ENCODE measurements at places on chromosomes 4 and X. TPM values are rescaled to one million over a fixed set of nuclear protein-coding genes. Genes with fewer than 3 reads are reported as not detected.

- peak; percentile 4 for DNase-seq
Measured at GRCh38 chrX:129347291-129347690, 176.0 kb downstream of the SMARCA1 start.

GRCh38 chrX:125132274-125132673 lies 187.4 kb upstream of the TEX13C start:
- DNase-seq, result no peak

GRCh38 chrX:16089086-16089485 lies 34.3 kb upstream of the GRPR start:
- DNase-seq, result no peak

GRCh38 chr4:76194325-76194724 lies 19.3 kb downstream of the SCARB2 start:
- DNase-seq, result no peak

DNA sequence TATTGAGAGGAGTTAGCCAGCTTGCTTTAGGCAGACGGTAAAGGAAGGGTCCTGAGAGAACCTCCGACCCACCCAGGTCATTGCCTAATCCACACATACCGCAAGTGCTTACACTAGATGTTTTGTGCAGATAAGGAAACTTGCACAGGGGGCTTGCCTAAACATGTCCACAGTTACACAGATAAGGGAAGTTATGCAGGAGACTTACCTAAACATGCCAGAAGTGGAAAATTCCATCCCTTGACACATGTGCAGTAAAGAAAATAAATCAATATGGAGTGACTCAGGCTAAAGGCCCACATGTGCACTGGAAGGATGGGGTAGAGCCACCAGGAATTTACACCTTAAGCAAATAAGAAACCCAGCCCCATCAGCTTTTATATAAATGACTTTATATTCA lies 232.8 kb upstream of the HDX start:
- DNase-seq, result no peak

DNA sequence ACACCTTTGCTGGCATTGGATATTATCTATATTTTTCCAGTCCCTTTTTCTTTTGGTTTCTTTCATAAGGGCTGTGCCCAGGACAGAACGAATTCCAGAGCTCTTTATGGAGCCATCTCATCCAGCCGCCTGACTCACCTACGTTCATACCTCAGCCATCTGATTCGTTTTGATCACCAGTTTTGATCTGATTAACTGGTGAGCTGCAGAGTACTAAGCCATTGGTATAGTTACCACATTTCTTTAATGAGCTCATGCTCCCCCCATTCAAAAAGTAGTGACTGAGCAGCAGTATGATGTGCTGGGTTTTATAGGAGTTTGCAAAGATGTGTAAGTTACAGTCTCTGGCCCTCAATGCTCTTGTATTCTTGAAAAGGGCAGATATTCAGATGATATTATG lies 43.0 kb upstream of the CDKN2AIP start:
- no peak for DNase-seq

GPR78 gene
- not detected for total RNA-seq

TMSB15A gene
- 17.0 TPM for total RNA-seq

CCNB3 gene
- total RNA-seq, result 2.9 TPM

PPP4R3C gene
- not detected for total RNA-seq

Data from HCT116 (cell line).